ENCODE measurements at places on chromosomes 12 and 14. TPM values are rescaled to one million over a fixed set of nuclear protein-coding genes. Genes with fewer than 3 reads are reported as not detected.

DNA sequence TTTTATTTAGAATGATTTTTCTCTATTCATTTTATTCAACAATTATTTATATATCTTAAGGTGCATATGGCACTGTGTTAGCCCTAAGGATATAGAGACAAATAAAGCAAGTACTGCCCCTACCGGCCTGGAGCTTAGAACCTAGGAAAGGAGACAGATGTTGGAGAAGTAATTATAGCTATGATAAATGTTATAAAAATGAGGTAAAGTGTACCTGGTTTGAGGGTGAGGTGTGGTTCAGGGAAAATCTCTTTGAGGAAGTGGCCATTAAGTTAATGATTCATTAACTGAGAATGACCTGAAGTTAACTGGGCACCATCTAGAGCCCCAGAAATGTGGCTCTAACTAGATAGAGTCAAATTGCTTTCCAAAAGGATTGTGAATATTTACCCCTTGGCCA lies 31.9 kb downstream of the CDKL1 start:
- ATAC-seq, result no peak

DNA sequence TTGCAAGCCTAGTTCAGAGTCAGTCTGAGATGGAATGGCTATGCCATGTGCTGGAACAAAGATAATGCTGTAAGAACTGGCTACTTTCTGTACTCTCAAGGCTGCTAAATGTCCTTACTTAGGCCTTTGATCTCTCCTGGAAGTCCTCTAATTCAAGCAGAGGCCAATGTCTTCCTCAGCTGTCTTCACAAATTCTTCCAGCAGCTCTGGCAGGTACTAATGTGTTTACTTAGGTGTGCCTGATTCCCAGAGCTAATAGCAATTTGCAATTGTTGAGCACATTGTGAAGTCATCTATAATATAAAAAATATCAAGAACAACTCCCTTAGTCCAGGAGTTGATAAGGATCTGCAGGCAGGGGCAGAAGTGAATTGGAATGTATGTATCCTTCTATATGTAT lies 3.8 kb upstream of the MYF5 start:
- ATAC-seq, result no peak

DNA sequence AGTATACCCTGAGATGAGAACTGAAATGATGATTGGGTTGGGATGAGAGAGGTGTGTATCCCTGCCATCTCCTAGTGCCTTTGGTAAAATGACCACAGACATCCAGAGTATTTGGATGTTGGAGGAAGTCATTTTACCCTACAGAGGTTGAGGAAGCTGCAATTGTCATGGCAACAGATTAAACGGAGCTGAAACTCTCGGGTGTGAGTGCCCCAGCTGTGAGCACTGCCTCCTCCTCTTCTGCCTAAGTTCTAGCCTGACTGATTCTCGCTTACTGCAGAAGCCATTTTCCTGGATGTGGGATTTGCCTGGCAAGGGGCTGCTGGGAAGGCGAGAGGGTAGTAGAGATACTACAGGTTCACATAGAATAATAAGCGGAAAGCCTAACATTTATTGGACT lies 10.3 kb upstream of the PPP4R4 start:
- ATAC-seq, result no peak

GRCh38 chr12:31821484-31821883 lies 92.7 kb upstream of the AMN1 start:
- no peak for ATAC-seq

GRCh38 chr14:98109326-98109725 lies 1162.7 kb downstream of the BCL11B start:
- no peak for ATAC-seq

- ATAC-seq, result no peak
These were observed 91.9 kb downstream of the PCNX1 start for GRCh38 chr14:70999117-70999516.

- no peak for ATAC-seq
These were observed 46.5 kb upstream of the IFNG-AS1 start for GRCh38 chr12:67942724-67943123.

GRCh38 chr14:97395068-97395467 lies 597.9 kb downstream of the VRK1 start:
- no peak for ATAC-seq

DNA sequence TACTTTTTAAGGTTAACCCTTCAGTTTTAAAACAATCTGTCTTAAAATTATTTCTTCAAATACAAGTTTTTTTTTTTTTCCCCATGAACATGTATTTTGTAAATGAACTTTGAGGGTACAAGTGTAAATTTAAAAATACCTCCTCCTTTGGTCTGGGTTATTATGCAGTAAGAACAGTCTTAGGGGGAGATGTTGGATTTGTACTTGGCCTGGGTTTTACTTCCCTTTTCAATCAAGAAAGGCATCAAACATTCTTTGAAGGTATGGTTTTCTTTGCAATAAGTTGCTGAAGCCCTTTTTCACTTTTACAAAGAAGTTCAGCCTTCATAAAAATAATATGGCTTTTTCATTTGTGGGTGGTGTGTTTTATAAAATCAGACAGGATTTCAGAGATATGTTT lies 20.5 kb downstream of the WBP11 start:
- ATAC-seq, result no peak

DNA sequence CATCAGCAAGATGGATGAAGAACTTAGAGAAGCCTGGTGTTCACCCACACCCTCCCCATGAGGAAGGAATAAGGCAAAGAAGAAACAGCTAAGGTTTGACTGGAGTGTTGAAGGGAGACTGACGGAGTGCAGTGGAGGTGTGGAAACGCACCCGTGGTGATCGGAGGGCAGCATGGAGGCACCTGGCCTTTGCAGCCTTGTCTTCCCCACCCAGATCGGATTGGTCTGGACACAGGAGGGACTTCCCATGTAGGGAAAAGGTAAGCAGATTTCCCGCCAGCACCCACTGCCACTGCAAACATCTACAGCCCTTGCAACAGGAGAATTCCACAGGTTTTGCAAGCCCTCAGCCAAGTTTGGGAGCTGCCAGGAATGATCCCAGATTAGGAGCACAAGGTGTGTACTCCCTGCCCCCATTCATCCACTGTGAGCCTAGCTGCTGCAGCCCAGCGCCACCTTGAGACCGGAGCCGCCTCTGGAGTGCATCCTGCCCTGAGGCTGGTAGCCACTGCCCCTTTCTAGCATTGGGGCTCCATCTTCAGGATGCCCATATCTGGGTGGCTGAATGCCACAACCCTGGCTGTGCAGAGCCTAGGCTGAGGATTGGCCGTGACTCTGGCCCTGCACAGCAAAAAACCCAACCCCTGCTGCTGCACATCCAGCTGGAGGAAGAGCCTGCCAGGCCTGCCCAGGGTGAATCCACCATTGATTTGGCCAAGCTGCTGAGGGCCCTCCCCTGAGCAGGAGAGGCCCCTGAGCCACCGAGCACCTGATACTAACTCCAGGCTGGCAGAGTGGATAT lies 411.1 kb downstream of the TMEM121 start:
- ATAC-seq, result no peak

GRCh38 chr12:43255522-43256111 lies 296.4 kb downstream of the ADAMTS20 start:
- ATAC-seq, result no peak

- no peak for ATAC-seq
These were observed 211.4 kb upstream of the ABCD2 start for GRCh38 chr12:39830852-39831520.

GRCh38 chr12:98719515-98720504 lies 74.7 kb downstream of the APAF1 start:
- no peak for ATAC-seq

DNA sequence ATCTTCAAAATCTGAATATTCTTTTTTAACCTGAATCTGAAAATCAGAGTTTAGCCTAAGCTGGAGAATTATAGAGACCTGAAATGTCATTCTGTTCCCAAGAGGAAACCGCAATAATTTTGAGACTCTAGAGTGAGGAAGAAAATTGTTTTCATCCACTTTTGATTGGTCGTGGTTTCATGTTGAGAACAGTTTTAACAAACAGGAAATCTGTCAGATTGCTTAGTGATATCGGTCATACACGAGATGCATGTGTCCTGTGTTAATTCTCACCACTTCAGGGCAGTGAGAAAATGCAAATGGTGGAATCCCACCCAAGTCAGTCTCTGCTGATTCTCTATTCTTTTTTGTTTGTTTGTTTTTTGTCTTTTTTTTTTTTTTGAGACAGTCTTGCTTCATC lies 1498.5 kb upstream of the TMEM132C start:
- ATAC-seq, result no peak

- peak; percentile 88 for ATAC-seq
These were observed 7.8 kb upstream of the PIP4K2C start for GRCh38 chr12:57583008-57583831.

RNASE2 gene
- total RNA-seq, result 7.2 TPM

FGF6 gene
- total RNA-seq, result not detected

SPIC gene
- total RNA-seq, result not detected

All from gastroesophageal sphincter (tissue), 4 donors.